ENCODE measurements at places on chromosomes 11 and 22.

- DNase-seq, result no peak
These were observed 10.9 kb upstream of the ADA2 start for GRCh38 chr22:17229991-17230630.

GRCh38 chr11:73350908-73351636, 25.1 kb upstream of the RELT start:
- DNase-seq, result peak; percentile 53

GRCh38 chr11:33362051-33362910, 105.1 kb downstream of the HIPK3 start:
- DNase-seq, result no peak

GRCh38 chr22:45977003-45977411, at the start of gene WNT7B:
Gene WNT7B (minus strand): TSS chr22:45977162. CDS start chr22:45976754, 408 bp downstream.
- peak; percentile 5 for DNase-seq
